Karpas-422 (cell line): ENCODE measurements at places on chromosomes 5 and 9.

DNA sequence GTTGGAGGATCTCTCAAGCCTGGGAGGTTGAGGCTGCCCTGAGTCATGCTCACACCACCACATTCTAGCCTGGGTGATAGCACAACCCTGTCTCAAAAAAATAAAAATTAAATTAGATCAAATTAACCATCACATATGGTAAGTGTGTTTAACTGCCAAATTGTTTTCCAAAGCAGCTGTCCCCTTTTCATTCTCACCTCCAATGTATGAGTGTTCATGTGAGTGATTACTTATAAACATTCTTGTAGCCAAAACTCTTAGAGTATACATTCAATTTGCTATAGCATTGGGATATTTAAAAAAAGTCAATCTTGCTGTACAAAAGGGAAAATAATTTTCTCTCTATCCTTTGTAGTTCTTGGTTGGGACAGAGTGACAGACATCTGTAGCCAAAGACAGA, 53.4 kb upstream of the SNAPC3 start:
- H3K36me3 ChIP-seq = no peaks in the 10 kb centered on the region
- H3K4me3 ChIP-seq = no peak overlapping the region
- DNase-seq = no peak
- H3K4me1 ChIP-seq = no peaks in the 10 kb centered on the region
- no peak overlapping the region for H3K27ac ChIP-seq

DNA sequence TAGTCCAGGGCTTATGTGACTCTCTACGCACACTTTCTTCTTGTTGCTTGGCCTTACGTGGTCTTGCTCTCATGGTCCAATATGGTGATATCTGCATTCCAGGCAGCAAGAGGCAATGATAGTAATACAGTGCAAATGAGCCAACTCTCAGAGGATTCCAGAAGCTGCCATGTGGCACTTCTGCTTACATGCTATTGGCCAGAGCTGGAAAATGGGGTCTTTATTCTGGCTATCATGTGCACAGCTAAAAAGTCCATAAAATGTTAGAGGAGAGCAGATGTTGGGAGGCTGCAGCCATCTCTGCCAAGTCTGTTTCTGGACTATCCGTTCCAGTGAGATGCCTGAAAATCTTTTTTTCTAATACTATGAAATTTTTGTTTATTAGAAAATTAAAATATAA, 2.9 kb upstream of the SEPTIN8 start:
- H3K36me3 ChIP-seq = no peaks in the 10 kb centered on the region
- H3K27ac ChIP-seq = no peak overlapping the region
- H3K27me3 ChIP-seq = no peaks in the 10 kb centered on the region
- no peak overlapping the region for H3K4me3 ChIP-seq
- peaks cover 4% of the 10 kb centered on the region; the same call in 1 of the 2 replicates for H3K4me1 ChIP-seq

GRCh38 chr9:27414220-27414761, 109.8 kb upstream of the IFNK start:
- no peak for DNase-seq
- no peaks in the 10 kb centered on the region for H3K36me3 ChIP-seq
- H3K27me3 ChIP-seq = no peaks in the 10 kb centered on the region
- no peaks in the 10 kb centered on the region for H3K4me1 ChIP-seq

GRCh38 chr9:84385386-84386040, 45.0 kb upstream of the SLC28A3 start:
- no peak overlapping the region for H3K27ac ChIP-seq
- no peaks in the 10 kb centered on the region for H3K27me3 ChIP-seq
- H3K36me3 ChIP-seq = no peaks in the 10 kb centered on the region
- no peak for DNase-seq
- no peak overlapping the region for H3K4me3 ChIP-seq
- H3K4me1 ChIP-seq = no peaks in the 10 kb centered on the region

DNA sequence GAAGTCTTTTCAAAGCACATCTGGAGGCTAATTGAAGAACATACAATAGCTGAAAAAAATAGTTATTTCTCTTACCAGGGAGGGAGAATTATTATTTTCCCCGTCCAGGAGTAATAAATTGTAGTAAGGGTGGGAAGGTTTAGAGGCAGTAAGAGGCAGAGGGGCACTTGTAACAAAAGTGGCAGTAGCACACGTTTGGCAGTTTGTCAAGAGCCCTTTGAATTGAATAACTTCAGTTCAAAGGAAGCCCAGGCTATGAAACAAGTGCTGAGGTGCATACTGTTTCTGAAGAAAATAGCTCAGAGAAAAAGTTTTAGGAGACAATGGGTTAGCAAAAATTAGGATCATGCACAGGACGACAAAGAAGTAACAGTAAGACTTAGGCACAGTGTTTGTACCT, 451.3 kb downstream of the LRRC70 start:
- no peaks in the 10 kb centered on the region for H3K36me3 ChIP-seq
- no peaks in the 10 kb centered on the region for H3K27me3 ChIP-seq
- H3K4me3 ChIP-seq = no peak overlapping the region

GRCh38 chr5:145554399-145554798, 280.7 kb downstream of the PRELID2 start:
- H3K4me1 ChIP-seq = no peaks in the 10 kb centered on the region
- H3K27ac ChIP-seq = no peak overlapping the region
- H3K36me3 ChIP-seq = no peaks in the 10 kb centered on the region
- H3K4me3 ChIP-seq = no peak overlapping the region

DNA sequence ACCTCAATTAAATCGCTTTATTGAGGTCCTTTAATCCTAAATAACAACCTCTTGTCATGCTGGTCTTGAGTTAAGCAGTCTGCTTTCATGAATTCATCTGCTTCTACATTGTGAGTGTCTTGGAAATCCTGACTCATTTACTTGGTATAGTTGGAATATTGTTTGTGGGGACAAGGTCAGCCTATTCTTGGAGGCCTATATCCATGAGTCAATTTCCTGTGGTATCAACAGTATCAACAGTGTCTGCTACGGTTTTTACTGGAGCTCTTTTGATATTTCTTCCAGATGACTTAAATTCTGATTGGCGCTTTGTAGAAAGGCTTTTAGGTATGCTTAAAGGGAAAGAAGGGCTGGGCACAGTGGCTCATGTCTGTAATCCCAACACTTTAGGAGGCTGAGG, 71.2 kb upstream of the PARP8 start:
- no peaks in the 10 kb centered on the region for H3K36me3 ChIP-seq
- no peak for DNase-seq
- H3K27me3 ChIP-seq = no peaks in the 10 kb centered on the region
- no peaks in the 10 kb centered on the region for H3K4me1 ChIP-seq
- no peak overlapping the region for H3K4me3 ChIP-seq

DNA sequence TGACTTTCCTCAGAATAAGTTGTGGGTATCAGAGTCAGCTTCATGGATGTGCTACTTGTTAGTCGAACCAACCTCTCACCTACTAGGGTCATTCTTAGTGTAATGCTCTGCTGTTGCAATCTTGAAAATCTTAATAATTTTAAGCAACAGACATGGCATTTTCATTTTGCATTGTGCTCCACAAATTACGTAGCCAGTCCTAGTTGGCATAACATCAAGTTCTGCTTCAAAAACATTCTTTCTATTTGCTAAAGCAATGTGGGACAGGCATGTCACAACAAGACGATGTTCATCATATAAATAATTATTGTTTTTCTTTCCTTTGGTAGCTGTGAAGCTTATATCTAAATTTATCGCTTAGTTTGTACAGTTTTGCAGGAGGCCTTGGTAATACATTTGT, 39.3 kb upstream of the CDH12 start:
- no peaks in the 10 kb centered on the region for H3K36me3 ChIP-seq
- no peaks in the 10 kb centered on the region for H3K27me3 ChIP-seq
- H3K27ac ChIP-seq = no peak overlapping the region
- no peaks in the 10 kb centered on the region for H3K4me1 ChIP-seq
- DNase-seq = peak; percentile 19

DNA sequence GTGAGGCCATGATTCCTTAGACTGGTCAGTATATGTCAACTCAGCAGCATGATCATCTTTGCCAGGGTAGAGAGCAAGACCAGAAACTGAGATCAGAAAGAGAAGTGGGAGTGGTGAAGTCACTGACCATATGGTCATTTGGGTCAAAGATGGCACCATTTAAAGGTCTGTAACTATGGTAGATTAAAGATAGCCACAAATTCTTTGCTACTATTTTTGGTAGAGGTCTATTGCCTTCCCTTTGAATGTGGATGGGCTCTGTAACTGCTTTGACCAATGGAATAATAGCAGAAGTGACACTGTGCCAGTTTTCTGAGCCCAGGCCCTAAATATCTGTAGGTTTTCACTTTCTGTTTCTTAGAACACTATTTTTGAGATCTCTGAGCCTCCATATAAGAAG, 117.6 kb downstream of the PCSK1 start:
- no peak overlapping the region for H3K4me3 ChIP-seq
- no peaks in the 10 kb centered on the region for H3K27me3 ChIP-seq
- no peaks in the 10 kb centered on the region for H3K4me1 ChIP-seq
- H3K36me3 ChIP-seq = no peaks in the 10 kb centered on the region

GRCh38 chr9:128770286-128771030, 1.3 kb downstream of the ZER1 start:
- H3K4me3 ChIP-seq = peak overlapping the region; percentile 98
- peaks cover 15% of the 10 kb centered on the region for H3K4me1 ChIP-seq
- no peaks in the 10 kb centered on the region for H3K36me3 ChIP-seq
- H3K27me3 ChIP-seq = no peaks in the 10 kb centered on the region
- DNase-seq = no peak

- H3K27me3 ChIP-seq = no peaks in the 10 kb centered on the region
- DNase-seq = no peak
- H3K4me3 ChIP-seq = no peak overlapping the region
- no peaks in the 10 kb centered on the region for H3K36me3 ChIP-seq
Measured at GRCh38 chr5:127933348-127933747, 150.2 kb upstream of the SLC12A2 start.

- no peaks in the 10 kb centered on the region for H3K27me3 ChIP-seq
- no peak overlapping the region for H3K27ac ChIP-seq
- no peak overlapping the region for H3K4me3 ChIP-seq
Measured at GRCh38 chr9:131629226-131629500, 83.8 kb downstream of the PRRT1B start.

DNA sequence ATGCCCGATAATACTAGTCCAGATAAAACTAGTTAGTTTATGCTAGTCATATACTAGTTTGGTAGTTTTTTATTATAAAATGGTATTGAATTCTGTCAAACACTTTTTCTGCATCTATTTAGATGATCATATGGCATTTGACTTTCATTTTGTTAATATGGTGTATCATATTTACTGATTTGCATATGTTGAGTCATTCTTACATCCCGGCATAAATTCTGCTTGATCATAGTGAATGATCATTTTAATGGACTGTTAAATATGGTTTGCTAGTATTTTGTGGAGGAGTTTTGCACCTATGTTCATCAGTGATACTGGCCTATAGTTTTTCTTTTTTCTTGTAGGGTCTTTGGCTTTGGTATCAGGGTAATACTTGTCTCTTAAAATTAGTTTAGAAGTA, 365.6 kb downstream of the TAF11L14 start:
- no peaks in the 10 kb centered on the region for H3K4me1 ChIP-seq
- DNase-seq = no peak
- no peaks in the 10 kb centered on the region for H3K36me3 ChIP-seq
- H3K27ac ChIP-seq = no peak overlapping the region

DNA sequence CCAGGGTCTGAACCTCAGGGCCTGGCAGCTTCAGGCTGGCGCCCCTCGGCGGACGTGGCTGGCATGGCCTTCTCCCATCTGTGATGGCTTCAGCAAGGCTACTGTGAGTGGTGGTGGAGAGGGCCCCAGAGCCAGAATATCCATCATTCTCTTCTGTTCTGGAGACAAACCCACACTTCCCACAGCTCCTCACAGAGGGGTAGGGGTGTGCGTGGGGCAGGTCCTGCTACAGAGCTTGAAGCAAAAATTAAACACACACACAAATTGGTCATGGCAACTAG, 9.6 kb downstream of the GPX3 start:
- no peak overlapping the region for H3K27ac ChIP-seq
- no peaks in the 10 kb centered on the region for H3K27me3 ChIP-seq
- peaks cover 34% of the 10 kb centered on the region for H3K36me3 ChIP-seq
- H3K4me1 ChIP-seq = no peaks in the 10 kb centered on the region
- H3K4me3 ChIP-seq = no peak overlapping the region

GRCh38 chr9:131236761-131237160, 39.5 kb downstream of the FAM78A start:
- no peak overlapping the region for H3K27ac ChIP-seq
- no peak overlapping the region for H3K4me3 ChIP-seq
- H3K36me3 ChIP-seq = 0 out of 2 replicates have a peak, but pooled peaks cover 10% of the 10 kb centered on the region
- H3K4me1 ChIP-seq = peaks cover 11% of the 10 kb centered on the region

DNA sequence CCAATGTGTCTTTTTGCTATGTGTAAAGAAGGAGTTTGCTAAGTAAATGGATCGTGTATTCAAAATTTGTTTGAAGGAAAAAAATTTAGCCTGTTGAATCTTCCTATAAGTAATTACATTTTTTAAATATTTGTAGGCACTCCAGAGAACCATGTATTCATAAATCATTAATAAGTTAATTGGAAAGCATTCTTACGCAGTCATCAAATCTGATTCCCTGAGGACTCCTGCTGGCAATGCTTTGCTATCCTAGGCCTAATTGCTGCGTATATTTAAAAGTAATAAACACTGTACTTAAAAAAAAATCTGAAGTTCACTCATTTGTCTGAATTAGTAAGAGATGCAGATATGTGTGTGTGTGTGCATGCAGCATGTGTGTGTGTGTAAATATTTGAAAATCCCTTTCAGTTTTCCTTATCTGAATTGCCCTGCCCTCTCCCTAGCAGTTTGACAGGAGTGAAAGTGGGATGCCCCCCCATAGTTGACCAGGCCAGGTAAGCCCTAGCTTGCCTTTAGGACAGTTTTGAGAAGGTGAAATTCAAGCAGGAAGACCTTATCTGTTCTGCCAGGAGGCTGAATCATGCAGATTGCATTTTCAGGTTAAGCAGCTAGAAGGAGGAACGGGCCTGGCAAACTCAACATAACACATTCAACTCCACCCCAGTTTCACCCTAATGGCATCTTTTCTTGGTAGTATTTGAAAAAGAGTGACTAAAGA, 81.2 kb upstream of the DNAH5 start:
- H3K27ac ChIP-seq = no peak overlapping the region
- no peaks in the 10 kb centered on the region for H3K4me1 ChIP-seq
- no peak overlapping the region for H3K4me3 ChIP-seq
- no peak for DNase-seq
- H3K36me3 ChIP-seq = no peaks in the 10 kb centered on the region
- no peaks in the 10 kb centered on the region for H3K27me3 ChIP-seq

- no peaks in the 10 kb centered on the region for H3K27me3 ChIP-seq
- H3K36me3 ChIP-seq = peaks cover 27% of the 10 kb centered on the region
- H3K4me1 ChIP-seq = no peaks in the 10 kb centered on the region
- peak; percentile 82 for DNase-seq
- H3K4me3 ChIP-seq = no peak overlapping the region
Measured at GRCh38 chr5:38994324-38994927, 79.8 kb downstream of the RICTOR start.

- H3K27ac ChIP-seq = no peak overlapping the region
- H3K4me3 ChIP-seq = no peak overlapping the region
- no peaks in the 10 kb centered on the region for H3K27me3 ChIP-seq
- H3K36me3 ChIP-seq = no peaks in the 10 kb centered on the region
- H3K4me1 ChIP-seq = peaks cover 5% of the 10 kb centered on the region
Measured at GRCh38 chr9:136856079-136856476, 3.9 kb downstream of the MAMDC4 start.

GRCh38 chr5:83776437-83777031, 55.9 kb upstream of the HAPLN1 start:
- H3K27me3 ChIP-seq = no peaks in the 10 kb centered on the region
- DNase-seq = no peak
- H3K27ac ChIP-seq = no peak overlapping the region
- no peak overlapping the region for H3K4me3 ChIP-seq
- no peaks in the 10 kb centered on the region for H3K4me1 ChIP-seq

GRCh38 chr9:73167614-73168013, 15.9 kb downstream of the ANXA1 start:
- no peak for DNase-seq
- no peaks in the 10 kb centered on the region for H3K27me3 ChIP-seq
- H3K4me1 ChIP-seq = no peaks in the 10 kb centered on the region; the same call in 1 of the 2 replicates
- H3K27ac ChIP-seq = no peak overlapping the region
- H3K36me3 ChIP-seq = no peaks in the 10 kb centered on the region
- no peak overlapping the region for H3K4me3 ChIP-seq
